Naive thymus-derived CD4-positive, alpha-beta T cell (primary cell): ENCODE measurements at places on chromosomes 7 and 10. TPM values are rescaled to one million over a fixed set of nuclear protein-coding genes. Genes with fewer than 3 reads are reported as not detected.
A peak's percentile ranks its signal among the peaks of the same experiment; 100 is the strongest.

GRCh38 chr10:79286318-79286951, 60.8 kb upstream of the PPIF start:
- peak; percentile 72 for DNase-seq
- peaks cover 31% of the 10 kb centered on the region for H3K4me1 ChIP-seq
- H3K4me3 ChIP-seq = peak overlapping the region; percentile 34
- H3K36me3 ChIP-seq = peaks cover 5% of the 10 kb centered on the region
- no peak overlapping the region for H3K27ac ChIP-seq

DNA sequence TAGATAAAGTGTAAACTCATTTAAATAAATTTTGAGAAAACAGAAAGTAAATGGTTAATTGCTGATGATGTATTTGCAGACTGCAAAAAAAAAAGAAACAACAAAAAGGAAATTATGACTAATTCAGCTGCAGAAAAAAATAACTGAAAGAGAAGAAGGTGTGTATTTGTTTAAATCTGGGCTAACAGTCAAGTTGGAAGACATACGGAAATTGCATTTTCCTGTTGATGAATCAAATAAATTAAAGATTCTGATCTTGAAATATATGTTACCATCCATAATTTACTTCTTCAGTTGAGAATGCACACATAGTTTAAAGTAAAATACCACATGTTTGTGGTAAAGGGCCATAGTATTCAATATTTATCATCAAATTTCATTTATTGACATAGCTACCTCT, 19.3 kb upstream of the ING3 start:
- H3K27ac ChIP-seq = no peak overlapping the region
- no peaks in the 10 kb centered on the region for H3K36me3 ChIP-seq
- H3K4me1 ChIP-seq = no peaks in the 10 kb centered on the region
- no peak for DNase-seq
- H3K27me3 ChIP-seq = no peaks in the 10 kb centered on the region

GRCh38 chr10:35017608-35018007, 72.5 kb downstream of the CUL2 start:
- H3K4me3 ChIP-seq = no peak overlapping the region
- peaks cover 31% of the 10 kb centered on the region for H3K36me3 ChIP-seq
- peaks cover 2% of the 10 kb centered on the region for H3K4me1 ChIP-seq
- no peaks in the 10 kb centered on the region for H3K27me3 ChIP-seq

DNA sequence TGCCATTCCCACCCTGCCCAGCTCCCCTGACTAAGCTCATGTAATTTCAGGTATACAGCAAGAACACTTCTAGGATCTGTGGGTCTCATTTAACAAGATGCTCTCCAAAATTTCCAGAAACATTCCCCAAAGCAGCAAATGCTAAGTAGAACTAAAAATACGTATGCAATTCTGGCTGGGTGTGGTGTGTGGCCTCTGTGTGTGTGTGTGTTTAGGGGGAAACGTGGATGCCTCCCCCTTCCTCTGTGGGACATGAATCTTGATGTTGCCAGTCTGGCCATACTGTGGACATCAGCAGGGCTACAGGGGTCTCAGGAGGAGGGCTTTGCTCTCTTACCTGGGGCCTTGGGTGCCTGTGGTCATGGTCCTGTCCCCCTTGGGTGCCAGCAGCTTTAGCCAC, 18.4 kb downstream of the EMX2 start:
- no peaks in the 10 kb centered on the region for H3K27me3 ChIP-seq
- no peak for DNase-seq
- H3K4me3 ChIP-seq = no peak overlapping the region
- H3K36me3 ChIP-seq = no peaks in the 10 kb centered on the region
- H3K4me1 ChIP-seq = no peaks in the 10 kb centered on the region
- H3K27ac ChIP-seq = no peak overlapping the region

Gene EPHB6
- 65.7 TPM for total RNA-seq

Gene CDC14C
- total RNA-seq = not detected
